Renal cortex interstitium (tissue), 15 donors: ENCODE measurements at places on chromosomes 5 and 9. TPM values are rescaled to one million over a fixed set of nuclear protein-coding genes. Genes with fewer than 3 reads are reported as not detected.

Gene TAF11L9
- not detected for polyA plus RNA-seq

Gene GLDC
- polyA plus RNA-seq = 21.4 TPM

Gene OBP2B
- polyA plus RNA-seq = not detected

Gene SHB
- 13.8 TPM for polyA plus RNA-seq

Gene TLX3
- polyA plus RNA-seq = not detected

- no peak for DNase-seq
These were observed 43.5 kb downstream of the DMAC1 start for GRCh38 chr9:7756088-7756487.

DNA sequence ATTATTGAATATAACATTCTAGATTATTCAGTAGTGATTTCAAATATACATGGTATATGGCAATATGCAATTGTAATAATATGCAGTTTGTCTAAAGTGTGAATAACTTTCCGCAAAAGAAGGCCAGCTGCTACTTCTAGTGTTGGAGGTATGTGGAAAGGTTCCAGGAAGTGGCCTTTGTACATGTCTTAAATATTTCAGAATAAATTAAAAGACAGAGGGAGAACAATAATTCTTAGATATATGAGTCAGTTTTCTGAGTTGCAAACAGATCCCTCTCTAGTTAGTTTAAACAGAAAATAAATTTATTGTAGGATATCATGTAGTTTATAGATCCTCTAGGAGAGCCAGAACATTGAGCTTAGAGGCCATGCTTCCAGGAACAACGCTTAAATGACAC lies 210.8 kb upstream of the ELL2 start:
- DNase-seq = no peak

- no peak for DNase-seq
These were observed 44.0 kb downstream of the FREM1 start for GRCh38 chr9:14866200-14866749.

DNA sequence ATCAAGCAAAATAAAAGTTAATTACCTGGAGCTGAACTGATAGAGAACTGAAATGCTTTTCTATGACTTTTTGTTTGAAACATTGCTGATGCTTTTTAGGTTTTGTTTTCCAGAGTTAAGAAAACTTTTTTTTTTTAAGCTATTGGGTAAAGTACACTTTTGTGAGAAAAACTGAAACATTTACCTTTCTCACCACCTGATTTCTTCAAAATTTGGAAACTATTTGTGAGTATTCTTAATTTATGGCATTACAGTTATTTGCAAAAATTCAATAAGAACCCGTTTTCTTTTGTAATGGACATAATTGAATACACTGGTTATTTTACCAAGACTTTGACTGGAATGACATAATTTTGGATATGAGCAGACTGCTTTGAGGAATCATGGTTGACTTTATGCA lies 6.6 kb downstream of the C9orf153 start:
- DNase-seq = no peak

- DNase-seq = no peak
These were observed 1.5 kb upstream of the DNM1 start for GRCh38 chr9:128201441-128202369.

GRCh38 chr9:113160571-113160970 lies 9.8 kb downstream of the SLC31A2 start:
- DNase-seq = no peak

DNA sequence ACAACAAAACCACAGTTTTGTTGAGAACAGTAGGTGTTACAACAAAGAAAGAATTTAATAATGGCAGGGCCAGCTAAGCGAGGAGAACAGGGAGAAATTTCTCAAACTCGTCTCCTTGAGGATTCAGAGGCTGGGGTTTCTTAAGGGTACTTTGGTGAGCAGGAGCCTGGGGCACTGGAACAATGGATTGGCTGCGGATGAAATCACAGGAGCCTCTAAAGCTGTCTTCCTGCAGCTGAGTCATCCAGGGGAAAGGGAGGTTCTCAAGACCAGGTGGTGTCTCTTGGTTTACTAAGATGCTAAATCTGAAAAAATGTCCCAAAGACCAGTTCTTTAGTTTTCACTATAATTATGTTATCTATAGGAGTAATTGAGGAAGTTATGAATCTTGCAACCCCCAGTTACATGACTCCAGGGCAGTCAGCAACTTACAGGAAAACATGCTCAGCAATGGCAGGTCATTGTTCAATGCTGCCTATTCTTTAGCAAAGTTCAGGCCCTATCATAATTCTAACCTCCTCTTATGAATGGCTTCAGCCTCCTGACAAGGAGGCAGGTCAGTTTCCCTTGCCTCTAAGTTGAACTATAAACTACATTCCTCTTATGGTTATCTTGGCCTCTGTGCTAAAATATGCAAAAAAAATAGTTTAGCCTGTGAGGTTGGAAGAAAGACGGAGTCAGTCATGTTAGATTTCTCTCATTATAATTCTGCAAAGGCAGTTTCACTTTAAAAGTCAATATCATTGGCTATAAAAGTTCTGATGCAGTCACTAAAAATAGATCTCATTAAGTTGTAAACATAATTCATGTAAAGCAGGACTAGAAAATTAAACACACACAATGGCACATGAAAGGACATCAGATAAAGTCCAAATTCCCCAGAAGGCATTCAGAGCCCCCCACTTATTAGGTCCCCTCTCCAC lies 63.3 kb upstream of the CKS2 start:
- DNase-seq = no peak

DNA sequence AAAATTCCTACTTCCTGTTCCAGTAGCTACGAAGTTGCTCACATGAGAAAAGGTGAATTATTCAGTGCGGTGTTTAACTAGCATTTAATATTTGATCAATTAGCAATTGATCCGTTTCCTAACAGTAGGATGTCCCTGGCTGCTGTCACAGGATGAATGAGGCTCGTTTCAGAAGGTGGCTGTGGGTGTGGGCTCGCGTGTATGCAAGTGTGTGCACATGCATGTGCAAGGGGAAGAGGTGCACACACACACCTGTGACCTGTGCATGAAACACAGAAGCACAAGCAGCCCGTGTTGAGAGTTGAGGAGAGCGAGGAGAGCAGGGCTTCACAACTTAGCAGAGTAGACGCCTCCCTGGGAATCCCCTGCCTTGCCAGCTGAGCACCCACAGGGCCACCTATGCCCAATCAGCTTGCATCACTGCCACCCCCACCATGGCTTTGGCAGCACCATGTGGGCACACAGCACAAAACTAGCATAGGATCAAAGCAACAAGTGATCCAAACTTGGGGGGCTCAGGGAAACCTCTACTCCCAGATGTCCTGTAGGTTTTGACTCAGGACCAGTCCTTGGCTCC lies 107.2 kb downstream of the C5orf15 start:
- DNase-seq = no peak

- DNase-seq = no peak
These were observed 45.4 kb downstream of the RAB14 start for GRCh38 chr9:121156263-121156731.

DNA sequence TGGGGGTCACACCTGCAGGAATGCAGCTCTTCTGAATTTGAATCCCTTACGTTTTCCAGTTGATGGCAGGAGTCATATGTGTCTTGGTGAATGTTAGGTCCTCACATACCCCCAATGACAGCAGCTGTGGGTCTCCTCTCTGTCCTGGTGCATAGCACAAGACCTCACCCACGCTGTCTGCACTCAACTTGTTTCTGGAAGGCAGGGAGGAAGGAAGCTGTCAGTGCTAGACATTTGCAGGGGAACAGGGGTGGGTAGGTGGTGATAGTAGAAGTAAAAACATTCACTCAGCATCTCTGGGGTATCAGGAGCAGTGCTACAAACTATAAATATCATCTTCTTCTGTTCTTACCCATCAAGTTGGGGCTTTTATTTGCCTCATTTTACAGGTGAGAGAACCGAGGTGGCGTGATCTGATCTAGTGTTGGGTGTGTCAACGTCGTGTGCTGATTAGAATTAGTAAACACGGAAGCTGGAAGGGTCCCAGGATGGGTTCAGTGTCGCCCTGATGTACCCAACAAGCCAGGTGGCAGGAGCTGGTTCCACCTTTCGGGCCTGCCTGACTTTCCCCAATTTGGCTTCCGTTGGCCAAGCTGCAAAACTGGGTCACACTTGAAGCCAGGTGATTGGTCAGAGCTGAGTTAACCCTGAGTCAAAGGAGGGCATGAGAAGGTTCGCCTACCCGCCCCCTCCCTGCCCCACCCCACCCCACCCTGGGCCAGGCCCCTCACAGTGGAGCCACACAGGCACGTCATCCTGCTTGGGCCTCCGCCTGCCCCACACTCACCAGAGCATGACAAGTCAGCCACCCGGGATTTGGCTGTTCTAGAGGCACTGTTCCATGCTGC lies 15.8 kb downstream of the ERGIC1 start:
- DNase-seq = no peak

DNA sequence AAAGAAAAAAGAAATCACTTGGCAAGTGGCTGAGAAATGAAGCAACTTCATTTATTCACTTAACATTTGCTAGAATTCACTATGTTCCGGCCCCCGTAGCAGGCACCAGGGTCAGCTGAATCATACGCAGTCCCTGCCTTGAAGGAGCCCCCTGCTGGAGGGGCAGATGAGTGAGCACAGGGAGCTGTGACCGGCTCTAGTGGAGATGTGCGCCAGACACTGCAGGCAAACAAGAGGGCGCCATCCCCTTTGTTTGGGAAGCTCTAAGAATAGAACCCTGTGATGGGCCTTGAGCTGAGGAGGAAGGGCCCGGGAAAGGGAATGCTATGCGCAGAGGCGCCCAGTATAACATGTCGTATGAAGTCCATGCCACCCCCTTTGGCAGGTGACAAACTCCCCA lies 20.2 kb upstream of the RPL26L1 start:
- DNase-seq = no peak

GRCh38 chr9:133758228-133758627 lies 20.1 kb upstream of the SARDH start:
- no peak for DNase-seq

- DNase-seq = no peak
These were observed 1019.0 kb downstream of the NR2F1-AS1 start for GRCh38 chr5:92562065-92562464.

- DNase-seq = no peak
These were observed 3.8 kb upstream of the C9 start for GRCh38 chr5:39368116-39368515.

DNA sequence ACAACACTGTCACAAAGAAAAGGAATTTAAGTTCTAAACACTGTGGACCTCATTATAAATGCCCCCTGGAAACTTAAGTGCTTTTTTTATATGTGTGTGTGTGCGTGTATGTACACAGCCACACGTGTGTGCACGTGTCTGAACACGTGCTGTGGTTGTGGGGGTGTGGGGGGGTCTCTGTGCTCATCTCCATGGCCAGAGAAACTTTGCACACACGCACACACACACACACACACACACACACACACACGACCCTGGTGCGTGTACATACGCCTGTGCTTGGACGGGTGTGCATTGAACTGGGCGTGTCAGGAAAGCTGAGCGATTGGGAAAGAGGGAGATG lies 27.9 kb downstream of the AMBP start:
- no peak for DNase-seq

DNA sequence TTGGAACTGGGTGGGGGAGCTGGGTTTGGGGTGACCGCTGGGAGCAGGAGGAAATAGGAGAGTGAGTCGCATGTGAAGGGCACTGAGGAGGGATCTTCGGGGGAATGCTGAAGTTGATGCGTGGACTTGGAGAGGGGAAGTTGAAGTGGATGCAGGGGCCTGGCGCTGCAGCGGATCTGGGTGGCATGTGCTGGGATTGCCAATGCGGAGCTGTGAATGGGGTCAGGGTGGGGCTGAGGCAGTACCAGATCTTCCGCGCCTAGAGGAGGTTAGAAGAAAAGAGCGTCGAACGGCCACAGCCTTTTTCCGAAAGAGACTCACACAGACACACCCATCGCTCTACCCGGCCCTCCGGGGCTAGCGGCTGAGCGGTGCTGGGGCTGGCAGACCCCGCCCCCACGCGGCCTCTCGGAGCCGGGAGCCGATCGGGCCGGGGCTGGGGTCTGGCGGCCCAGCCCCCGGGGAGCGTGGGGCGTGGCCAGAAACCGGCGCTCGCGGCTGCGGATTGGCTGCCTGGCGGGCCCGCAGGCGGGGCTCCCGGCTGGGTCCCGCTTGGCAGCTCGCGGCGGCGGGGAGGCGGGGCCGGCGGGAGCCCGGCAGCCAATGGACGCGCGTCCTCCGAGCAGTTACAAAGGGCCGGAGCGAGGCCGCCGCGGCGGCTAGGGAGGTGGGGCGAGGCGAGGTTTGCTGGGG lies at the start of gene TGFBR1:
Gene TGFBR1, plus strand, starts transcription at position 655 of the 693 bp plus-strand sequence. CDS start 93 bp downstream, outside the sequence.
- peak; percentile 89 for DNase-seq

GRCh38 chr9:5265939-5266338 lies 34.7 kb downstream of the INSL4 start:
- no peak for DNase-seq

GRCh38 chr5:134124289-134125038 lies 10.0 kb downstream of the TCF7 start:
- no peak for DNase-seq

DNA sequence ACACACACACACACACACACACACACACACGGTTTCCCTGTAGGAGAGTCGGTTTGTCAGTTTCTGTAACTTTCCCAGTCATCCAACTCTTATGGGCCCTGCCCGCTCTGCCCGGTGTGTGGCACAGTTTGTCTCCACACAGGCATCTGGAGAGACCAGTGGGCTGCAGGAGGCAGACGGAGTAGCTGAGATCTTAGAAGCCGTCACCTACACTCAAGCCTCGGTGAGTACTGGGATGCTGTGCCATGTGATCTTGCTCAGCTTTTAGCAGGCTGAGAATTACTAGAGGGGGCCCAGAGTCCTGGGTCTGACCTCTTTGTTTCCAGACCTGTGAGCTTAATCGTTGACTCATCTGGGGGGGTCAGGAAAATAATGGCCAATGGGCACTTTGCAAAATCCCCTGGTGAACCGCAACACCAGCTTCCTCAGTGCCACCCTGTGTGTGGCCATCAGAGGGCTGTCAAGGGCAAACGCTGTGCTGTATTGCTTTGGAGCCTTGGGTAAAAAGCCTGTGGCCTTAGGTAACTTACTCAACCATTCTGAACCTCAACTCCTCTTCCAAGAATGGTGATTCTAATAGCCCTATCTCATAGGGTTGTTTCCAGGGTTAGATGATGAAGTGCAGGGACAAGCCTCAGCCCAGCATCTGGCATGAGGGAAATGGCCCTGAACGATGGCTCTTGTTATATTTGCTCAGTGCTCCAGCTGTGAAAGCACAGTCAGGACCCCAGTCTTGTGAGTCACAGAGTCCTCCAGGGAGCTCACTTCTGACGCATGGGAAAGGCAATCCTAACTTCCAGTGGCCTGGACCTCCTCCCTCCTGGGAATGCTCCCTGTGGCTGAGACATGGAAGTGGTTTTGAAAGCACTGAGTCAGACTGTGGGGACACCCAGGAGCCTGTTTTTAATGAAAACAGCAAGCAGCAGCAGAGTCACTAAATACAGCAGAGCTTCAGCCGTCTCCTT lies 45.6 kb downstream of the COL15A1 start:
- DNase-seq = no peak

DNA sequence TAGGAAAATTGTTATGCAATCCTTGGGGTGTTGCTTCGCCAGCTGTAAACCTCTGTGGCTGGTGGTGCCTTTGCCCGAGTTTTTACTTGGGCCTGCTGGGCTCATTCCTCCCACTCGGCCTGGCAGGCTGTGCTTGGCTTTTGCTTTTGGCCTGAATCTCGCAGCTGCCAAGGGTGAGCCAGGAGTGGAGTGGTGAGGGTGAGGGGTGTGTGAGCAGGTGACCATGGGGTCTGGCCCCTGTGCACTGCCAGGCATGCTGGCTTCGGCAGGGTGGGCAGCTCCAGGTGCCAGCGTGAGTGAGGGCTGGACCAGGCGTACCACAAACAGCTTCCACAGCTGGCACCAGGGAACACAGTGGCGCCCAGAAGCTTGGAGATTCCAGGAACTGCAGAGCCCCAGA lies 12.6 kb upstream of the DHFR start:
- no peak for DNase-seq
